ENCODE measurements at places on chromosomes 6 and 20.

DNA sequence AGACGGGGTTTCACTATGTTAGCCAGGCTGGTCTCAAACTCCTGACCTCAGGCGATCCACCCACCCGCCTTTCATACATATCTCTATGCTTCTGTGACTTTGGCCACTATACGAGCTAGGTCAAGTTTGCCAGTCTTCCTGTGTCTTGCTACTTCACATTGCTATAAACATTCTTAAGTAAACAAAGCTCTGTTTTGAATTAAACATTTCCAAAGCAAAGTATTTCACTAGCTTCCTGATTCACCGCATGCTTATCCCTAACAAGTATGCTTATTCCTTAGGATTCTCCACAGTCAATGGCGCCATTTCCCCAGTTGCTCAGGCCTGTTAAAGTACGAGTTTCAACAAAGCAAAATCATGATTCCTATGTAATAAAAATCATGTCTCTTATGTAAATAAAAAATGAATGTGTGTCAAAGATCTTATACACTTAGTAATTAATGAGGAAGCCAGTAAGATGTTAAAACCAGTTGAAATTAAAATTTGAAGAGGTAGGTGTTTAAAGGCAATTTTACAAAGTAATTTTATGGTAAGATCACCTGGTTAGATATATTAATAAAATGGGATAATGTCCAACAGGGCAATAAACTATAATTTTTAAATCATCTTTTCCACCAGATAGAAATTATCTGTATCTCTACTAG lies 88.5 kb downstream of the PRKN start:
- no peak for DNase-seq

- DNase-seq, result no peak
Observed at GRCh38 chr6:167662881-167663205, 163.9 kb upstream of the AFDN start.

DNA sequence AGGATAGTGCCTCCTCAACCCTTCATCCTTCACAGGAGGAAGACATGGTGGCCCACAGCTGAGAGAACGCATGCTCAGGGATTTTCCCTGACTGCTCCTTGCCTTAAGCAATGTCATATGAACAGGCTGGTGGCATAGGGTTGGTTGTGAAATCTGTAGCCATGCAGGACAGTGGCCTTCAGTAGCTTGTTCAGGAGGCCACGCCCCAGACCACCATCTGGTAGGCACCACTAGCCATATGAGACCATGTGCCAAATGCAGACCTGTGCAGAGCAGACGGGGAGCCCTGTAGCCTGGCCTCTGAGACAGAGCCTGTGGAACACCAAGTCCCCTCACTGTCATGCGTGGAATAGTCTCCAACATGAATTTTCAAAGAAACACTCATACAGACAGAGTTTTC lies 76.5 kb downstream of the ADTRP start:
- DNase-seq, result no peak

DNA sequence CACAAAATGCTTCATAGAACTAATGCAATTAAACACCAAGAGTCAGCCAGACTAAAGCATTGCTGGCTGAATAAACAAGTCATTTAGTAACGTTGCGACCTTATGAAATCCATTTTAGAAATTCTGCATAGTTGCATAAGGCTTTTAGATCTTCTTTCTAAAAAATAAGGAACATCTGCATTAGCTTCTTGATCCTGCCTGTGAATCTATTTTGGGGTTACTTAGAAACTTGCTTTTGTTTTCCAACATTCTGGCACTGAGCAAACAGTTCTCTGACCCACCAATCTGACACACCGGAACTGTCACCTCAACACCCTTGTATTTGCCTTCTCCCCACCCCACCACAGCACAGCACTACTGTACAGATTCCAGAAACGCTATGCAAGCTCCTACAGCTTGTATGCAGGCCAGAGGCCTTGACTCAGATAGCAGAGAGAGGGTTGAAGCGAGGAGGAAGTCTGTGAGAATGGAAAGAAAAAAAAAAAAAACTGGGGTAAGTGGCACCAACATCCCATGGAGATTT lies 55.0 kb downstream of the KIF13A start:
- peak; percentile 58 for DNase-seq

- DNase-seq, result no peak
Observed at GRCh38 chr20:1618479-1618878, 1.3 kb downstream of the SIRPB1 start.

GRCh38 chr6:143901885-143902750 lies 37.8 kb downstream of the ZC2HC1B start:
- DNase-seq, result peak; percentile 17

DNA sequence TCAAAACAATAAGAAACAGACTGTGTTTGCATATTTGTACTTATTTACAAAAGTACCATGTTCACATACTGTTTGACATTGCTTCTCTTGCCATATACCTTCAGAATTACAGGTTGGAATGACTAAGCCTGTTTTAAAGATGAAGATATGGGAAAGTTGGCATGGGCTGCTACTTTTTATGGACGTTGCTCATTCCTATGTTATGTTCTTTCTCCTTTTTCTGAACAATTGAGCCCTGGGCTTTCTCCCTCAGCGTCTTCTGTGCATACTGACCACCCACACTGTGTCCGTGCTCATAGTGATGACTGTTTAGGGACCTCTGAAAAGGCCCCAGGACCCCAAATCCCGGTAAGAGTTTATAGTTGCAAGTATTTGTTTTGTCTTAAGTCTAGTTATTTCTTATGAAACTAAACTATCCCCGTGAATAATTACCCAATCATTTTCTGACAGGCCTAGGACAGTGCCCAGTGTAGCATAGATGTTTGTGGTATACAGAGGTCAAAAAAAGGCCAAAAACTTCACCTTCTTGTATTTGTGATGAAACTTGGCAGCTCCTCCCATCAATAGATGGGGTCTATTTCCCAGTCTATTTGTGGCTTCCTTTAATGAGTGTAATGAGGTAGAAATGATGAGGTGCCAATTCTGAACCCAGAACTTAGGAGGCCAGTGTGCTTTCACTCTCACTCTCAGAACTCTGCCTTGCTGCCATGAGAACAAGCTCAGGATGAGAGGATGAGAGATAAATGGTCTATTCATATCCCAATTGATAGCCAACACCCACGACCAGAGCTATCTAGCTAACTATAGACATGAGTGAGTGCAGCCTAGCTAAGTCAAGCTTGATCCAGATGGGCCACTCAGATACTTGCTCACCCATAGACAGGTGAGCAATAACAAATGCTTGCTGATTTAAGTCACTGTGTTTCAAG lies 40.9 kb downstream of the GSTA4 start:
- DNase-seq, result no peak

DNA sequence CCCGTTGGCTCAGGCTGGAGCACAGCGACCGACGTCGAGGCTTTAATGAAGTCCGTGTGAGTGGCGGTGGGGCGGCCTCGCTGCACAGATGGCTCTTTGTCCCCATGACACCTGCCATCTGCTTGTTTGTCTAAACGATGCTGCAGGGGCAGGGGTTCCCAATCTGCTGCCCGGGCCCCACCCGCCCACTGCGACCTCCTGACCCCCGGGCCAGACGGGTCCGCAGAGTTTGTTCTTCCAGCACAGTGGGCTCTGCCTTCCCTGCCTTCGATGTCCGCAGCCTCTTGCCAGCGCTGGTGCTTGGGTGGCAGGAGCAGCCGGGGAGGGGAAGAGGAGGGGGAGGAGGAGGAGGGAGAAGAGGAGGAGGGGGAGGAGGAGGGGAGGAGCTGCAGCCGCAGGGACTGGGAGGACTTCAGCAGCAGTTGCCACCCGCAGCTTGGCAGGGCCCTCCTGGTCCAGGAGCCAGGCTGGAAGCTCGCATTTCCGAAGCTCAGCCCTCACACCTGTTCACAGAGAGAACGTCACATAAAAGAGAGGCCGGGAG lies 210.0 kb downstream of the DLL1 start:
- peak; percentile 89 for DNase-seq

- no peak for DNase-seq
Observed at GRCh38 chr20:8401556-8401955, 269.5 kb downstream of the PLCB1 start.

DNA sequence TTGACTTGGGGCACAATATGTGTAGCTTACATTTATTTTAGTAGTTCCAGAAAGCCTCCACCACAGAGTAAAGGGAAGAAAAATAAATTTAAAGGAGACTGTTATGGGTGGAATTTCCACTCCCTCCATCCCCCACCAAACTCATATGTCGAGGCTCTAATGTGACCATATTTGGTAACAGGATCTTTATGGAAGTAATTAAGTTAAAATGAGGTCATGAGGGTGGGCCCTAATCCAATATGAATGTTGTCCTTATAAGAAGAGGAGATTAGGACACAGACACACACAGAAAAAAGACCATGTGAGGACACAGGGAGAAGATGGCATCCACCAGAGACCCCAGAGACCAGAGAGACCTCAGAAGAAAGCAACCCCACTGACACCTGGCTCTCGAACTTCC lies 189.7 kb downstream of the EDN1 start:
- DNase-seq, result peak; percentile 29

GRCh38 chr20:40991181-40991889 lies 37.3 kb upstream of the TOP1 start:
- DNase-seq, result no peak

DNA sequence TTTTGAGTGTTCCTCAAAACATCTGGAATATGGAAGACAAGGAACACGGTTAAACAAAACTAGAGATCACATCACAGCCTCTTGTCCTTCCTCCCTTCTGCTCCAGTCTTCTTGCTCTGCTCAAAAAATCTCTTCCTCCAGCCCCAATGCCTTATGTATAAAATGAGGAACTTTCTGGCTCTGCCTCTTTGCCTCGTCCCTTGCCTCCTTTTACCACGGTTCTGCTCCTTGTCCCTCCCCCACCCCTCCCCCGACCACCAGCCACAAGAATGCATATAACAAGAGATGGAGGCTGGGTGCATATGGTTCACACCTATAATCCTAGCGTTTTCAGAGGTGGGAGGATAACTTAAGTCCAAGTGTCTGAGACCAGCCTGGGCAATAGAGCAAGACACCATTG lies 43.6 kb downstream of the PLAGL2 start:
- DNase-seq, result no peak

- DNase-seq, result no peak
Observed at GRCh38 chr6:47822856-47823554, 41.2 kb downstream of the OPN5 start.

- DNase-seq, result peak; percentile 33
Observed at GRCh38 chr6:55250400-55250799, 76.1 kb downstream of the HCRTR2 start.

GRCh38 chr20:45857882-45858216 lies 435 bp downstream of the ZSWIM3 start:
- DNase-seq, result no peak

- DNase-seq, result no peak
Observed at GRCh38 chr20:59314997-59315396, 14.6 kb downstream of the EDN3 start.

- no peak for DNase-seq
Observed at GRCh38 chr20:32870985-32871384, 12.3 kb downstream of the EFCAB8 start.

DNA sequence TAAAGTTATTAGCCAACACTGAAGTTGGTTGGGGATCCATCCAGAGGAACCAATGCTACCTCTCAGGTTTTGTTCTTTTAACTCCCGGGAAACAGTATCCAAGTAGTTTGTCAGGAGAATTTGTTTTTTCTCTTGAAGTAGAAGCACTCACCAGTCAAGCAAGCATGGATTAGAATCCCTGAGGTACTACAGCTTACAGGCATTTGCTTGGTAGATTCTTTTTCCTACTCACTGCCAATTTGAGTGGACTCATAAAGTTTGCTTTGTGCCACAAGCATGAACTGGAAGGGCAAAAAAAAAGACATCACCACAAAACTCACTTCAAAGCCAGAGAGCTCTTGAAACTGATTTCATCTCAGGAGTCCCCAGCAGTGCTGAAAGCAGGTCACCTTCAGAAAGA lies 167.4 kb downstream of the MBOAT1 start:
- DNase-seq, result no peak

- peak; percentile 92 for DNase-seq
Observed at GRCh38 chr6:132964101-132964867, 149.9 kb downstream of the RPS12 start.

DNA sequence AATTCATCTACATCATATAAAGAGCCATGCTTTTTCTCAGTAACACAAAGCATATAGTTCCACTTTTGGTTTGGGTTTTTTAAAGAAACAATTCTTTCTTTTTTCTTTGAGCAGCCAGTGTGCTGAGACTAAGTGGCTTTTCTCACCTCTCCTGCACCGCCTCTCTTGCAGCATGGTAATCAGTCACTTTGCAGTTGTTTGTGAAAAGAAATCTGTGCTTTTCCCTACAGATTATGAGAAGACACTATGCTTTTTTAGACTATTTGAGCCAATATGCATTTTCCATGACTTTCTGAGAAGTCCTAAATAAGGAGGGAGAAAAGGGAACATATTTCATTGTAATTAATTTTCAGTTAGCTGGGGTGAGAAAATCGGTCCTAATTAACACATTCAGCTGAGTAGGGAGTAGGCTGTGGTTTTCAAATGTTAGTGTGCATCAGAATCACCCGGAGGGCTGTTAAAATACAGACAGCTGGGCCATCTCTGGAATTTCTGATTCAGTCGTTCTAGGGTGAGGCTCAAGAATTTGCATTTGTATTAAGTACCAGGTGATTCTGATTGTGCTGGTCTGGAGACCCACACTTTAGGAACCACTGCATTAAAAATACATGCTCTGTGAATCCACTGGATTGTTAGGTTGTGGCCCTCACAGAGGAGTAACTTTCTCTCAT lies 155.2 kb downstream of the TINAG start:
- DNase-seq, result no peak

GRCh38 chr6:12077021-12077710 lies 65.1 kb downstream of the HIVEP1 start:
- DNase-seq, result no peak

- DNase-seq, result no peak
Observed at GRCh38 chr6:35161776-35162607, 20.9 kb upstream of the TCP11 start.

- DNase-seq, result no peak
Observed at GRCh38 chr20:48301189-48301588, 515.9 kb upstream of the SULF2 start.

GRCh38 chr6:7897461-7898192 lies 13.0 kb downstream of the TXNDC5 start:
- no peak for DNase-seq

DNA sequence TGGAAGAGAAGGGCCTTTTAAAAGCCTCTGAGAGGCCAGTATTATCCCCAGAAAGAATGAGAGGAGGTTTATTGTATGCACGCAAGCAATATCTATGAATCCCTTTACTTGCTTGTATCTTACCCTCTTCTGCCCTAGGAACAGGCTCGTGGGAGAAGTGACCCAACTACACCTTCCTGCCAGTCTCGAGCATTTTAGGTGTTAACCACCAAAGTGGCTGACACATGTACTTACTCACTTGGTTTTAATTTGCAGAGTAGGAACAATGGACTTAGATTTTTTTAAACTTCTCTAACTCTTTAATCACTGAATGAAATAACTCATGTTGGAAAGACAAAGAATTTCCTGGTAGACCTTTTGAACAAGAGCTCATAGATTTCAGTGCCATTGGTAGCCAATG lies 296.9 kb downstream of the PLCB1 start:
- DNase-seq, result no peak

- no peak for DNase-seq
Observed at GRCh38 chr6:98967616-98968015, 19.9 kb upstream of the FBXL4 start.

- no peak for DNase-seq
Observed at GRCh38 chr20:54469952-54470351, 5.4 kb upstream of the DOK5 start.
